CD4-positive, alpha-beta T cell treated with Interleukin-4 for 1 hour (primary cell): ENCODE measurements at places on chromosomes 12 and 14.

DNA sequence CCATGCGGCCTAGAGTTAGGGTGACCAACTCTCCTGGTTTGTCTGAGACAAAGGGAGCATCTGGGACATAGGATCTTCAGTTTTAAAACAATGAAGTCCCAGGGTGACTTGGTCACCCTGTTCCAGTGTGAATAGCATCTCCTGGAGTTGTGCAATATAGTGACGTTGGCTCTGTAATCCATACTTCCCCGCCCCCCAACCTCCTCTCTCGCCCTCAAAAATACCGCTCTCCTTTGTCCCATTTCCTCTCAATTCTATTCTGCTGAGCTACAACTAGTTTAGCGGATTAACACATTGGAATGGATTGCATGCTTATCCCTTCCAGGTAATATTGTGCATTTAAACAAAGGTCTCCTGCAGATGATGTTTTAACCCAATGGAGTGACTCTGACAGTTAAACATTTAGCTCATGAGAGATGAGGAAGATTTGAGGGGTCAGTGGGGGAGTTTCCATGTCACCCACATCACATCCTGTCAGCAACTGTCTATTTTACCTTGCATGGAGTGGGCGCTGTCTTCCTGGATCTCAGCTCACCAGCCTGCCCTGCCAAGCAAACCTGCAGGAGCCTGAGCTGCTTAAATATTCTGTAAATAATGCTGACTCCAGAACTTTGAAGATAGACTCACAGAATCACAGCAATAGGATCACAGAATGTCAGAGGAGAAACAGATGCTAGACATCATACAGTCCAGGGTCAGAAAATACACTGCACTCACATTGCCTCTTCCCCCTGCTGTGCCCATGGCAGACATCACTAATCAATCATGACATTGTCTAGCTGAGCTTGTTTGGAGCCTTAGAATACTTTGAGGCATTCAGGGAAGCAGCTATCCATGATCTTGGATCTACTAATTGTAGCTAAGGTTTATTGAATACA lies 43.0 kb downstream of the MAP1LC3B2 start:
- no peak for DNase-seq

DNA sequence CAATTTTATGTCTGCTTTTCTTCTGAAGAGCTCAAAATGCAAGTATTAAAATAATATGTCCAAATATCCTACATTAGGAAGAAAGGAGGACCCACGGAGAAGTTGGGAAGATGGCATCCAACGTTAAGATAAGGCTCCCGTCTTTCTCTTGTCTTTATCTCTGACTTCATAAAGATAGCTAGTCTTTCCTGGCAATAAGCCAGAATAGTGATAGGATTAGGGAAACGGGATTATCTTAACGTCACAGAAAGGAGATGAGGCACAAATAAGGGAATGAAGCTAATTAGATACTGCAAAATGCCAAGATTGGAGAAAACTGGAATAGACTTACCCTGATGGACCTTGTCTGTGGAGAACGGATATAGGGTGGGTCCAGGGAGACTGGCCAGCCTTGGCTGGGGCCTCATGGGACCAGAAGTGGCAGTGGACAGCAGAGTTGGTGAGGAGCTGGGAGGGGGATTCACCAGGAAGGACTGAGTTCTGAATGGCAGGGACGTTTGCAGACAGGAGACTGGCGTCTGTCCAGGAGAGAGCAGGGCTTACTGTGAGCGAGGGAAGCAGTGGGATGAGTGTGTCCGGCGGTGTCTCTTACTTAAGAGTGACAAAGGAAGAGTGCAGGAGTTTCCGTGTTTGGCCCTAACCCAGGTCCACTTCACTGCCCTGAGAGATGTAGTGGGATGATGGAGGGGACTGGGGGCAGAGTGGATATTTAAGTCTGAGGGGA lies 119.9 kb downstream of the CACNA1C start:
- DNase-seq, result no peak

DNA sequence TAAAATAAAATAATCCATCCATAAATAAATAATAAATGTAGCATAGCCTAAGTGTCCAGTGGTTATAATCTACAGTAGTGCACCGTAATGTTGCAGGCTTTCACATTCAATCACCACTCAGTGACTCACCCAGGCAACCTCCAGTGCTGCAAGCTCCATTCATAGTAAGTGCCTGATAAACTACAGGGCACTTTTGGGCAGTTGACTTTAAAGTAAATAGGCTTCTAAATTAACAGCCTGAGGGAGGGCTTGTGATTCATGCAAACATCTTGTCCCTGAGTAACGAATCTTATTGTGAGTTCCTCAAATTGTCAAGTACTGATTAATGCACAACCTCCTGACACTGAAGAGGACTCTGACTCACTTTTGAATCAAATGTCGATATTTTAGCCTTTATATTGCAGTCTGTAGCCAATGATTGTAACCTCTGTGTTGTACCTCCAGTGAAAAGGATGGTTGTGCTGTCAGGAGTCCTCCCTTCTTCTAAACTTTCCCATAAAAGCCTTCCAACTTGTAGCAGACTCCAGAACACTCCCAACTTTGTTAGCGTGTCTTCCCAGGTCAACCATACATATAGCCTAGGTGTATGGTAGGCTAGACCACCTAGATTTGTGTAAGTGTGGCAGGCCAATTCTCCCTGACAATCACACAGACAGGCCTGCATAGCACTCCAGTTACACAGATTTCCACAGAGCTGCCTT lies 55.0 kb upstream of the BICD1 start:
- DNase-seq, result peak; percentile 12

DNA sequence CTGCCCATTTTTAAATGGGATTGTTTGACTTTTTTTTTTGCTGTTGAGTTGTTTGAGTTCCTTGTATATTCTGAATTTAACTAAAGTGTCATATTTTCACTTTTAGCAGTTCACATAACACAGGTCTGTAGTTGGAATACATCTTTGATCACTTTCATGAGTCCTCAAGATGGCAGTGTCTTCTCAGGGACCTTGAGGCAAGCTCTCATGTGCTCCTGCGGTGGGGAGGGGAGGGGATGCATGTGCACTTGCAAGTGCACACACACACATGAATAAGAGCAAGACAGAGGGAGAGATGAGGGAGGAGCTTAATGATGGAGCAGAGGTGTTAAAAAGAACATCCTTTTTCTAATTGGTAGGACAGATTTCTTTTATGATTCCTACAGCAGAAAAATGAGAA lies 291.4 kb upstream of the OR4E1 start:
- DNase-seq, result peak; percentile 68

- DNase-seq, result no peak
Measured at GRCh38 chr14:42802346-42802745, 1195.7 kb downstream of the LRFN5 start.
